A549 treated with CORT108297 at 1 μM for 4 hours (cell line): ENCODE measurements at places on chromosomes 1 and 21. TPM values are rescaled to one million over a fixed set of nuclear protein-coding genes. Genes with fewer than 3 reads are reported as not detected.

BRINP2 gene
- 0.08 to 0.17 TPM (median 0.11 TPM) in 5 replicates for total RNA-seq

RABIF gene
- total RNA-seq, result 14.2 to 15.7 TPM (median 14.6 TPM) in 5 replicates

OR10J4 gene
- total RNA-seq, result not detected in 5 replicates

WNT9A gene
- 6.5 to 10.7 TPM (median 8.7 TPM) in 5 replicates for total RNA-seq

VANGL2 gene
- total RNA-seq, result 0.69 to 1.0 TPM (median 0.93 TPM) in 5 replicates

DMRTA2 gene
- 0.06 to 0.23 TPM (median 0.17 TPM) in 5 replicates for total RNA-seq

ATP6V1G3 gene
- total RNA-seq, result not detected in 5 replicates

SLC19A1 gene
- total RNA-seq, result 14.2 to 24.7 TPM (median 21.7 TPM) in 5 replicates

OR6Y1 gene
- total RNA-seq, result not detected in 5 replicates

MTHFR gene
- total RNA-seq, result 3.8 to 5.2 TPM (median 4.3 TPM) in 5 replicates

SLAMF1 gene
- total RNA-seq, result not detected in 5 replicates

ACOT11 gene
- 1.8 to 2.7 TPM (median 2.3 TPM) in 5 replicates for total RNA-seq

SNRPE gene
- 177 to 258 TPM (median 252 TPM) in 5 replicates for total RNA-seq

WRAP73 gene
- total RNA-seq, result 15.9 to 21.7 TPM (median 21.0 TPM) in 5 replicates
